T-cell (primary cell): ENCODE measurements at places on chromosomes 6 and 20.
A peak's percentile ranks its signal among the peaks of the same experiment; 100 is the strongest.

GRCh38 chr6:163356324-163356723 is 58.2 kb upstream of the QKI start:
- no peak for DNase-seq

DNA sequence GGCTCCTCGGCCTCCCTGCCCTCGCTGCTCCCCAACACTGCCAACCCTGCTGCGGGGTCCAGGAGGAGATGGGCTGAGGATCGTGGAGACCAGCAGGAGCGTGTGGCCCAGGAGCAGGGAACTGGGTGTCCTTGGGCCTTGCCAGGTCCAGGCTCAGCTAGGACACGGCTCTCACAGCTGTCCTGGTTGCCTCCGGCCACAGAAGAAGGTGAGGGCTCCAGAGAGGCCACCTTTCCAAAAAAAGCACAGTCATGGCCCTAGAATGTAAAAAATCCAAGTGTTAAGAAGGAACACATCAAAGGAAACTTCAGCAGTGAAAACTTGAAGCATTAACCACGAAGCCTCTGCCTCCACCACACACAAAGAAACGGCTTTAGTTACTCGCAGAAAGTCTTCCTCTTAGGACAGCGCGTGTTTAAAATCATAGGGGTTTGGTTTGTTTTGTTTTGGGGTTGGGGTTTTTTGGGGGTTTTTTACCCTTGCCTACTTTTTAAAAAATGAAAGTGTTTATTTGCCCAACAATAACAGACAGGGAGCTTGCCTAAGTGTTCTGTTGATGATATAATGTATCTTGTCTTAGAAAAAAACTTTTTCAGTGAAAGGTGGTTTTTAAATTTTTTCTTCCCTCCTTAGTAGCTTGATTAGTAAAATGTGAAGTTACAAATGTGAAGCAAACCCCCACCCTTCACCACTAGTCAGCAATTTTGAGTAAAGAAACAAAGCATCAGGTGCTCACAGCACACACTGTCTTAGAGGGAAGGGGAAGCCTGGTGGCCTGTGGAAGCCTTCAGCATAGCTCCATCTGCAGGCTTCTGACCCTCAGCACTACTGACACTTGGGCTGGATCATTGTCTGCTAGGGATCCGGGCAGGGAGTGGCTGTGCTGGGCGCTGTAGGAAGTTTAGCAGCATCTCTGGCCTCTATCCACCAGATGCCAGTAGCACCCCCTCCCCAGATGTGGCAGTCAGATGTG is 60.0 kb downstream of the PTPN1 start:
- DNase-seq, result no peak

GRCh38 chr20:47118641-47119040 is 224.0 kb downstream of the EYA2 start:
- no peak for DNase-seq

GRCh38 chr6:434051-434705 is 42.6 kb downstream of the IRF4 start:
- no peak for DNase-seq

GRCh38 chr6:126550323-126550722 is 210.4 kb downstream of the CENPW start:
- no peak for DNase-seq

DNA sequence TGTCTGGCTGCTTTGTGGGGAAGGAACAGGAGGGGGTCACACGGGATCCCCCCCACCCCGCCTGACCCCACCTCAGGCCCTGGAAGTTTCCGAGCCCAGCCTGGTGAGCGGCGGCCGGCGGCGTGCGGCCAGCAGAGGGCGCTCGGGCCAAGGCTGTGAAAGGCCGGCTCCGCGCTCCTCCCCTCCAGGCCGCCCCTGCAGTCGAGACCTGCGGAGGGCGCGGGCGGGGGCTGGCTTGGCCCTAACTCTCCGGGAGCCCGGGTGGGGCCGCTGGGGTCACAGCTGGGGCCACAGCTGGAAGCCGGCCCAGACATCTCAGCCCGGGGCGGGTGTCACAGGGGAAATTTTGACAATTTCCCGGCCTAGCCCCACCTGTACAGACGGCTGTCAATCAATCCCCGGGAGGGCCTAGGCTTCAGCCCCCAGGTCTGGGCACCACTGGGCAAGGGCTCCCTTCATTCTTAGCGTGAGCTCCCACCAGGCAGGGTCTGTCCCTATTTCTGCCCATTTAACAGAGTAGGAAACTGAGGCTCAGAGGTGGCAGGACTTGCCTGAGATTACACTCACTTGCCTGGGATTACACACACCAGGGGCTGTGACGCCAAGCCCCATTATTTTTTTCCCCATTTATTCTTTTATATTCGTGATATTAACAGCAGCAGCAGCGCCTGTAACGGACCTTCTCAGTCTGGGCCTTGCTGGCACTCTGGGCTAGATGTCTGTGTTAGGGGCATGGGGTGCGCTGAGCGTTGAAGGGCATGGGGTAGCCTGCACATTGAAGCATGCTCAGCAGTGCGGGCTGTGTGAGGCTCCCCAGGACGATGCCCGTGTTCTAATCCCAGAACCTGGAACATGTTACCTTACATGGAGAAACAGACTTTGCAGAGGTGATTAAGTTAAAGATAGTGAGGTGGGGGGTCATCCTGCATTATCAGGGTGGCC is 23.0 kb downstream of the ZBP1 start:
- peak; percentile 70 for DNase-seq
